Esophagus squamous epithelium (tissue), 5 donors: ENCODE measurements at places on chromosomes 6 and 20.

DNA sequence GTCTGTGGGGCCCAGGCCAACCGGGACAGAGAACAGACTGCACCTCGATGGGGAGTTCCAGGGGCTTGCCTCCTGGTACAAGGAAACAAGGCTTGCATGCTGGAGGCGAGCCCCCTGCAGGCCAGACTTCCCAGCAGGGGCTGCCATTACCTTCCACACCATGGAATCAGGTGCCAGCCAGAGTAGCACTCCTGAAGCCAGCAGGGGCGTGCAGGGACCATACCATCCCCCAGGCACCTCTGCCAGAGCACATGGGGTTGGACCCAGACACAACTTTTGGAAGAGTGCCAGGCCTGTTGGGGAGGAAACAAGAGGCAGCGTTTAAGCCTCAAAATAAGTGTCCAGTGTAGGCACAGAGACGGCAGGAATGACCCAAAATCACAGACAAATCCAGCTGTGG, 6.5 kb downstream of the DDO start:
- no peak for DNase-seq

DNA sequence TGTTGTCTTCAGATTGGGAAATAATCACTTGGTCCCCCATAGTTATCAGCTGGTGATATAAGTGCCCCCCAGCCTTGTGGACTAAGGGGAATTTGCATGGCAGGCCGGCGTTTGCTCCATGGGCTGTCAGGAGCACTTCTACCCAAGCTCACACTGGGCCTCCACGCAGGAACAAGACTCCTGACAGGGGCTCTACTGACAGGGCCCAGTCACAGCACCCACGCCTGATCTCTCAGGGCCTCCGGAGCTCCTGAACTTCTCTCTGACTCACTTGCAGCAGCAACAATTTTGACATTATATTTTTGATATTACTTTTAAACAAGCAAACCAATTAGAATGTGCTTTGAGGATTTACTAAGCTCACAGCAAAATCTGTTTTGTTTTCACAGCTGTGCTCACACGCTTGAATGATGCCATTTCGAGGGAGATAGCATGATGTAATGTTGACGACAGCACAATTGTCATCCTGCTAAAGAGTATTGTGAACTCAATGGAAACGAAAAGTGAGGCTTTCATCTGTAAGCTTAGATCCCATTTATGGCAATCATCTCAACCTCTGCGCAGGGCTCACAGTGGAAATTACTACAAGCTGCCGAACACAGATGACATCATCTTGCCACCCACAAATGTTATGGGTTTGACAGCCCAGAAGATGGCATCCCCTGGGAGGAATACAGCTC, 28.7 kb upstream of the TXNDC5 start:
- DNase-seq: no peak

DNA sequence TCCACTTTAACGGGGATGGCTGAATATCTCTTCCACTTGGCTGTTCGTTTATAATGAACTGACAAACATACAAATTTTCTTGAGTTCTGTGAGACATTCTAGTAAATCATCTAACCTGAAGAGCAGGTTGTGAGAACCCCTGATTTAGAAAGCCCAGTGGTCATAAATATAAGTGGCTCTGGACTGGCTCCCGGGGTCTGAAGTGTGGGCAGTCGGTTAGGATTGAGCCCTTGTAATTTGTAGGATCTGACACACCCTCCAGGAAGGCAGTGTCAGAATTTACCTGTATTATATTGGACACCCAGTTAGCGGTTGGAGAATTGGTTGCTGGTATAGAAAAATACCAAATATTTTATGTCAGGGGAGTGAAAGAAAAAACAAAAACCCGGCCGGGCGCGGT, 6.8 kb upstream of the GMEB2 start:
- DNase-seq: no peak

DNA sequence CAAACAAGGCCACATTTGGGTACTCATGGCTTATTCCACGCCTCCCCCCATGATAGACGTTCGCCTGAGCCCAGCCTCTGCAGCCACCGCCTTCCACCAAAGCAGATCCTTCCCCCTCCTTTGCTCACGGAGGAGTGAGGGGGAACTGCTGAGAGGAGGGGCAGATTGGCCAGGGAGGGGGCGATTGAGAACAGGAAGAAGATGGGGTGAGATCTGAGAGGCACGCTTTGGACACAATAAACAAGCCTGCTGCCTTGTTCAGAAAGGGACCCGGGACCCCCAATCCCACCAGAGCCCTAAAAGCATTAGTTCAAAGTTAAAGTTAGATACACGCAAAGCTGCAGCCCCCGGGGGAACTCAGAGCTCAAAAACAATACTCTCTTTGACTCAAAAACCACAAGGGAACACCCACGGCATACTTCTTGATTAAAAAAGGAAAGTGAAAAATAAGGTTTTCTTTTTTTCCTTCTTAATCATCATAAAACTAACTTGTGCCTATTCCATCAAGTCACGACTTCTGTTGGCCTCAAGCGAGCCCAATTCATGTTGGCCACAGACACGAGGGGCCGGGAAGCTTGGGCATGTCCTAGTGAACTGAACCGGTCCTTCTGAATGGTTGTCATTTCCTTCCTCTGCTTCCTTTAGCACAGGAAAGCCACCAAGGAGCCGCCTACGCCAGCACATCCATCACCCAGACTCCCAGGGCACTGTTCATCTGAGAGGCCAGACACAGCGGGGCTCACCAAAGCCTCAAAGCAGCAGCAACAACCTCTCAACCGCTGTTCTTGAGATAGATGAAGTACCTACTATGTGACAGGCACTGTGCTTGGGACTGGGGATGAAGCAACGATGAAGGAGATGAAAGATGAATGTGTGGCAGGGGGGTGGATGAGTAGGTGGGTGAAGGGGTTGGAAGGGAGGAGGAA, 44.7 kb downstream of the NFATC2 start:
- no peak for DNase-seq

DNA sequence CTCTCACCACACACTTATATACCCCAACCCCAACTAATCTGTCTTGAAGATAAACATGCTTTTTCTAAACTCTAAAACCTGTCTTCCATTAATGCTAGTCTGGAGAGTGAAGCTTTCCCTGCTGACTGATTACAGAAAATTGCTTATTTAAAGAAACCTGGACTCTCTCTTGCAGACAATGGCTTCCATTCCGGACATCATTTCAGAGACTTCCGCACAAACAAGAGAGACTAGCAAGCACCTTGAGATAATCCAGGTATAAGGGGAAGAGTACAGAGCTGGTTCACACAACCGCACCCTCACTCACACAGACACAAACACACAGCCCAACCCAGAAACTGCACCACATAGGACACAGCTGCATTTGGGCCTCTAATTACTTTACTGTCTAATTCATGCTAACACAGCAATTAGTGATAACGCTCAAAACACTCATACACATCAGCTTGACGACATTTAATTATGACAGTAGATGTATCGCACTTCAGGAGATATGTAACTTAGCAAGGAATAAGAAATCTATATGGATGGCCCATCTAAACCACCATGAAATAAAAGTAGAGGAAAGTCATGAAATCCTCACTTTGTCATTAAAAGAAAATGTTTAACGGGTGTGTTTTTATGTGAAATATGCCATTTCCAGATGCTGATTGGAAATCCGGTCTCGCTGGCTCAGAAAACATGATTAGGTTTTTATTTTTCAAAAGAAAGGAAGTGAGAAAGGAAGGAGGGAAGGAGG, 138.1 kb upstream of the JARID2 start:
- no peak for DNase-seq
